ENCODE measurements at places on chromosomes 13 and 19.
A peak's percentile ranks its signal among the peaks of the same experiment; 100 is the strongest.

- peak; percentile 32 for DNase-seq
Measured at GRCh38 chr19:16141043-16141442, 2.4 kb upstream of the HSH2D start.

DNA sequence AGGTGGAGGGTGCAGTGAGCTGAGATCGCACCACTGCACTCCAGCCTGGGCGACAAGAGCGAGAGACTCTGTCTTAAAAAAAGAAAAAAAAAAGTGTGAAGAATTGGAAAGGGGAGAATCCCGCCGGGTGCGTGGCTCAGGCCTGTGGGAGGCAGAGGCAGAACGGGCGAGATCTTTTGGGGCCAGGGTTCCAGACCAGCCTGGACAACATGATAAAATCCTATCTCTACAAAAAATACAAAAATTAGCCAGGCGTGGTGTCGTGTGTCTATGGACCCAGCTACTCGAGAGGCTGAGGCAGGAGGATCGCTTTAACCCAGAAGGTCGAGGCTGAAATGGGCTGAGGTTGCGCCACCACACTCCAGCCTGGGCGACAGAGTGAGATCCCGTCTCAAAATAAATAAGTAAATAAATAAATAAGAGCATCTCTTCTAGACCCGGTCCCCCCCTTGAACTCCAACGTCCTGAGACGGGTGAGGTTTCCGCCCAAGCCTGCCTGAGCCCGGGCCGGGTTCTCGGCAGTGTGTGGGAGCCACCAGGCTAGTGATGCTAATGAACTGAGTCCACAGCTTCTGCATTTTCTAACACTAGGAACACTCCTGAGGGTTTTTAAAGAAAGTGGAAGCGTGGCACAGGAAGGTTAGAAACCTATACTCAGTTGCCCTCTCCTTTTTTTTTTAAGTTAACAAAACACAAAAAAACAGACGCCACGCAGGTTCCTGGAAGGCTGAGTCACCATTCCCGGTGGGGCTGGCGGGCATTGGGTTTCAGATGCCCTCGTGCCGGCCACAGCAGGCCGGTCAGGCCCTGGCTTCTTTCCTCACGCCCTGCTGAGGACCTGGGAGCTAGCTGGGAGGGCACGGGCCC lies 22.0 kb downstream of the GPX4 start:
- no peak for DNase-seq

DNA sequence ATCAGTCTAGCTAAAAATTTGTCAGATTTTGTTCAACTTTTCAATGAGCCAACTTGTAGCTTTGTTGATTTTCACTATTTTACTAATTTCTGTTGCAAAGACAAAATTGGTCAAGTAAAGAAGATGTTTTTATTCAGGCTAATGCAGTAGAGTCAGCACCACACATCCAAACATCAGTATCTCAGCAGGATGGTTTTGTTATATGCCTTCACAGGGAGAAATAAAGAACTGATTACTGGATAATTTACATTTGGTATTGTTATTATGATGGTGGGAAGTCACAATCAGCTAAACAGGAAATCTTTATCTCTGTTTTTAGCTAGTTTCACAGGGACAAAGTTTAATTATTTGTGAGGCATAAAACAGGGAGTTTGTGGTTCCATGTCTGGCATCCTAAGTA lies 713.4 kb downstream of the SLITRK5 start:
- DNase-seq: no peak

DNA sequence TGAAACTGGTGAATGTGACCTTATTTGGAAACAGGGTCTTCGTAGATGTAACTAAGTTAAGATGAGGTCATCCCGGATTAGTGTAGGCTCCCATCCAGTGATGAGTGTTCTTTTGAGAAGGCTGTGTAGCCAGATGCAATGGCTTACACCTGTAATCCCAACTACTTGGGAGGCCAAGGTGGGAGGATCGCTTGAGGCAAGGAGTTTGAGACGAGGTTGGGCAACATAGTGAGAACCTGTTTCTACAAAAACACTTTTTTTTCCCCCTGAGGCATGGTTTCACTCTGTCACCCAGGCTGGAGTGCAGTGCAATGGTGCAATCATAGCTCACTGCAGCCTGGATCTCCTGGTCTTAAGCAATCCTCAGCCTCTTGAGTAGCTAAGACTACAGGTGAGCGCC lies 36.4 kb downstream of the FBN3 start:
- no peak for DNase-seq

DNA sequence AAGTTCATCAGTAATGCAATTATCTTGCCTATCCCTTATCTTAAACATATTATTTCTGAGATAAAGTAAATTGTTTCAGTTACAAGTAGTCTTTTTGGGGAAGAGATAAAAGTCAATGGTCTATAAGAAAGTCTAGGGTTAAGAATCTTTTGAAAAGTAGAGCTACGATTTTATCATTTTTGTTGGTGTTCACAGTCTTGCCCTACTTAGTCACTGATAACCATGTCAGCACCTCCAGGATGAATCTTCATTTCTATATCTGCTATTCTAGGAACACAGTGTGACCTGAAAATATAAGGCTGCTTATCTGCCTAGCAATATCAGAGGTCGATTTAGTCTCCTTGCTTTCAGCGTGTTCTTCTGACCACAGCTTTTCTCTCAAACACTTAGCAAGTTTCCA lies 1676.5 kb upstream of the PRR20A start:
- DNase-seq: no peak

- no peak for DNase-seq
Measured at GRCh38 chr19:40177286-40178070, 13.7 kb upstream of the MAP3K10 start.

DNA sequence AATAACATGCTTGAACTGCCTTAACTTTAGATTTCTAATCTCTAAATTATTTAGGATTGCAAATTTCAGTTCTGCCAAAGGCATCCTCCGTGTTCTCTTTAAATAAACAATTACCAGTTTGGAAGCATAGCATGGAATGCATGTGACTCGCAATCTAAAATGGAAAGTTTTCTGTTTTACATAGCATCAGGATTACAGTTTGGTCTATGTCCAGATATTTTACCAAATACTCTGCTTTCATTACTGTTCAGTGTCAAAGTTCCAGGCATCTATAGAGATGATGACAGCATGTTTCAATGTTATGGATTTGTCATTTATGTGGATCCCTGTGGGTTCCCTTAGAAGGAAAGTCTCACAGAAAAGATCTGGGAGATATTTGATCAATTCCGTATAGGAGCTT lies 16.8 kb downstream of the FLT1 start:
- DNase-seq: no peak

DNA sequence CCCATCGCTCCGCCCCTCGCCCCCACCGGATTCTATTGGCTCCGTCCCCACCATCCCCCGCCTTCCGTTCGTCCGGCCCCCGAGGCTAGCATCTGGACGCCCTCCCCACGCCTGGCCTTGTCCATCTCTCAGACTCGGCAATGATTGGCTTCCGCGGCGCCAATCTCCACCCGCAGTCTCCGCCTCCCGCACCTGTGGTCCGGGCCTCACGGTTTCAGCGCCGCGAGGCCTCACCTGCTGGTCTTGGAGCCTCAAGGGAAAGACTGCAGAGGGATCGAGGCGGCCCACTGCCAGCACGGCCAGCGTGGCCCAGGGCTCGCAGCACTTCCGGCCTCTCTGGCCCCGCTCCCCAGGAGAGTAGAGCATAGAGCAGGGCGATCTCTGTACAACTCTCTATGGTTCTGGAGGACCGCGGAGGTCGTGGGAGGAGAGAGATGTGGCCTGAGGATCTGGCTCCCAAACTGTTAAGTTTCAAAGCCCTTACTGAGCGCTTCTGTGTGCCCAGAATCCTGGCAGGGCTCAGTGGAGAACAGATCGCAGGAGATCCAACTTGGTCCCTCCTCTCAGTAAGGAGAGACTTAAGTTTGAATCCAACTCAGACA lies at the start of gene ERCC1:
ERCC1 (minus strand) TSS at position 329 of the 602 bp plus-strand sequence. CDS start 543 bp downstream, outside the sequence.
- DNase-seq: peak; percentile 99

Measured in stomach (tissue), 19 donors.